ENCODE measurements at places on chromosomes 2 and 18. TPM values are rescaled to one million over a fixed set of nuclear protein-coding genes. Genes with fewer than 3 reads are reported as not detected.

DNA sequence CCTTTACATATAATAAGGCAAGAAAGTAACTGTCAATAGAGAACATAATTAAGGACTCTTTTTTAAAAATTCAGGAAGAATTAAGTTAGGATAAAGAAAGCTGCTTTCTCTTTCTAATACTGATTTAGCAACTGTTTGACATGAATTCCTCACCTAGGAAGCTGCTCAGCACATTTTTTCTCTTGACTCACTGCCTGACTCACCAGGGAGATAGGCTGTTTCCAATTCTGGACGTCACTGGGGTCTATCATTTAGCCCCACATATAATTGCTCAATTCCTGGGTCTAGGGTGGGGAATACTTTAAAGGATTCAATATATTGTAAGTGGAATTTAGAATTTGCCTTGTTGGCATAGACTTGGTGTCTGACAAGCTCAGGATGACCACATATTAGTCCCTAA is 50.8 kb upstream of the UGP2 start:
- no peaks in the 10 kb centered on the region for H3K4me1 ChIP-seq
- H3K27me3 ChIP-seq, result no peaks in the 10 kb centered on the region
- no peak overlapping the region for H3K4me3 ChIP-seq
- no peak overlapping the region for H3K27ac ChIP-seq

DNA sequence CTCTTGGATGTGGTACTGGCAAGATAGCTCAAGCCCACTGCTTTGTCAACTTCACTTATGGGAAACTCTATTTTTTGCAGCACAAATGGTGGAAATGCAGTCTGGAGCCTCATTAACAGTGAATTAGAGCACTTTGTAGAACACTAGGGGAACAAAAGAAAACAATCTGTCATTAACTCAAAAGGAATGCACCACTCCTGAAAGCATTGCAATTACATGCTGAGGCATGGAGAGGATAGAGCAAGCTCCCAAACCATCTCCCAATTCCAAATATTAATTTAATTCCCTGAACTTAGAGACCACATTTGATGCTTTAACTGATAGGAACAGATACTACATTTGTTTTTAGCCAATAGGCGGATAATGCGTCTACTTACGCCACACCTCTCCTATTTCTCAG is 32.8 kb upstream of the TANC1 start:
- H3K4me3 ChIP-seq, result no peak overlapping the region
- H3K27ac ChIP-seq, result no peak overlapping the region
- DNase-seq, result no peak
- no peaks in the 10 kb centered on the region for H3K36me3 ChIP-seq
- no peaks in the 10 kb centered on the region for H3K4me1 ChIP-seq

The MAL gene
- 0.28 TPM for total RNA-seq

The PPM1B gene
- total RNA-seq, result 20.0 TPM

The ADAM17 gene
- 8.2 TPM for total RNA-seq

The COLEC12 gene
- total RNA-seq, result 0.83 TPM

GRCh38 chr2:174522553-174522952 is 35.7 kb upstream of the GPR155 start:
- H3K4me1 ChIP-seq, result peaks cover 6% of the 10 kb centered on the region
- H3K27ac ChIP-seq, result no peak overlapping the region
- DNase-seq, result no peak
- no peak overlapping the region for H3K4me3 ChIP-seq
- H3K27me3 ChIP-seq, result no peaks in the 10 kb centered on the region
- H3K36me3 ChIP-seq, result no peaks in the 10 kb centered on the region

DNA sequence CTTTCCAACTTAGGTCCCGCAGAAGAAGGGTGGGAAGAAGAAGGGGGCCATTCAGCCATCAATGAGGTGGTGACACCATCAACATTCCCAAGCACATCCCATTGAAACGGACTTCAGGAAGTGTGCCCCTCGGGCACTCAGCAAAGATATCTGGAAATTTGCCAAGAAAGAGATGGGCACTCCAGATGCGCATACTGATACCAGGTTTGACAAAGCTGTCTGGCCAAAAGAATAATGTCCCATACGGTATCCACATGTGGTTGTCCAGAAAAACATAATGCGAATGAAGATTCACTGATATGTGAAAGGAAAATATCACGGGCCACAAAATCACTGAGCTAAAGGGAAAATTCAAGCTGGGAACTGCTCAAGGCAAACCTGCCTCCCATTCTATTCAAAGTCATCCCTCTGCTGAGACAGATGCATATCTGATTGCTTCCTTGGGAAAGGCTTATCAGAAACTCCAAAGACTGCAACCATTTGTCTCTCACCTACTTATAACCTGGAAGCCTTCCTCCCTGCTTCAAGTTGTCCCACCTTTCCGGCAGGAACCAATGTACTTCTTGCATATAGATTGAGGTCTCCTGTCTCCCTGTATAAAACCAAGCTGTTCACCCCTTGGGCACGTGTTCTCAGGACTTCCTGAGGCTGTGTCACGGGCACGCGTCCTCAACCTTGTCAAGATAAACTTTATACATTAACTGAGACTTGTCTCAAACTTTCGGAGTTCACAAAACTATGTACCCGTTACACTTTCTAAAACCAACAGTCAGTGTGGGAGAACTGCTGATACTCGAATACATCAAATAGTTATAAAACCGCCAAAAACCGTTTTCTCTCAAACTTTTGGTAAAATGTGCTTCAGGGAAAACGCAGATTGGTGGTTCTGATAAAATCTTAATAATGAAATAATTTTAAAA is 1.3 kb upstream of the PDK1 start:
- H3K27me3 ChIP-seq, result no peaks in the 10 kb centered on the region
- no peak overlapping the region for H3K4me3 ChIP-seq
- peak overlapping the region; percentile 97 for H3K27ac ChIP-seq
- H3K36me3 ChIP-seq, result no peaks in the 10 kb centered on the region
- H3K4me1 ChIP-seq, result peaks cover 6% of the 10 kb centered on the region

DNA sequence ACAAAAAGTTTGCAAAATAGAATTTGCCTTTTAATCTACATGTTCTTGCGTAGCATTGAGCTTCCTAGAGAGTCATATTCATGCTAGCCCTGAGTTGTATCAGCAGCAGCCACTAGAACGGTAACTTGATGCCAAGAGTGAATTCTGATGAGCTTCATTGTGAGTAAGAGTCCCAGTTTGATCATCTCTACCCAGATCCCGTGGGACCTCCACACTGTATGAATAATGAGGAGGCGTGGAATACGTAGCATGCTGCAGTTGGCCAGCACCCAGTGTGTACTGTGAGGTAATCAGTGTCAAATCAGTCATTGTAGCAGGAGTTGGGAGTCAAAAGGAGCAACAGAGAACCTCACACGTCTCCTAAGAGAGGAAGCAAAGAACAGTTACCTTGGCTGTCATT is 197.9 kb downstream of the NEDD4L start:
- no peaks in the 10 kb centered on the region for H3K27me3 ChIP-seq
- no peaks in the 10 kb centered on the region for H3K4me1 ChIP-seq
- no peak overlapping the region for H3K4me3 ChIP-seq
- H3K36me3 ChIP-seq, result no peaks in the 10 kb centered on the region

DNA sequence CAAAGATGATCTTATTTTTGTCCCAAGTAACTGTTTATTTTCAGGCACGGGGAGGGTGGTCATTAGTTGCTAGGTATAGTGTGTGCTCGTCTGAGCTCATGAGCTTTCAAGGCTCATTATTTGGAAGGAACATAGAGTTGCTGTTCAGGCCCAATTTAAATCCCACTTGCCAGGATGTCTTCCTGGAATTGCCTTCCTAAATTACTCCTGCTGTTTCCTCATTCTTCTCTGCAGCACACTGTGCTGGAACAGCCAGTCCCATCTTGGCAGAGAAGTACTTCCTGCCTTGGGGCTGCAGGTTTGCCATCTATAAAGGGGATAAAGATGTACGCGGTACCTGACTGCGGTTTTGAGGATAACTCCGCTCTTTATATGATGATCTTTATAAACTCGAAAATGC is 37.3 kb downstream of the GREB1 start:
- no peaks in the 10 kb centered on the region for H3K27me3 ChIP-seq
- H3K4me1 ChIP-seq, result no peaks in the 10 kb centered on the region
- no peak for DNase-seq
- no peaks in the 10 kb centered on the region for H3K36me3 ChIP-seq
- H3K27ac ChIP-seq, result no peak overlapping the region
- H3K4me3 ChIP-seq, result no peak overlapping the region

- no peak overlapping the region for H3K4me3 ChIP-seq
- H3K27me3 ChIP-seq, result no peaks in the 10 kb centered on the region
- H3K4me1 ChIP-seq, result no peaks in the 10 kb centered on the region
- no peaks in the 10 kb centered on the region for H3K36me3 ChIP-seq
These were observed 43.6 kb upstream of the IHH start for GRCh38 chr2:219104107-219105035.

The SERPINB3 gene
- total RNA-seq, result not detected

GRCh38 chr2:70930371-70931329 is 5.0 kb upstream of the ATP6V1B1 start:
- no peaks in the 10 kb centered on the region for H3K4me1 ChIP-seq
- no peak overlapping the region for H3K4me3 ChIP-seq
- H3K27me3 ChIP-seq, result no peaks in the 10 kb centered on the region
- no peaks in the 10 kb centered on the region for H3K36me3 ChIP-seq
